Fibroblast of mammary gland (primary cell): ENCODE measurements at places on chromosomes 13 and 19.

DNA sequence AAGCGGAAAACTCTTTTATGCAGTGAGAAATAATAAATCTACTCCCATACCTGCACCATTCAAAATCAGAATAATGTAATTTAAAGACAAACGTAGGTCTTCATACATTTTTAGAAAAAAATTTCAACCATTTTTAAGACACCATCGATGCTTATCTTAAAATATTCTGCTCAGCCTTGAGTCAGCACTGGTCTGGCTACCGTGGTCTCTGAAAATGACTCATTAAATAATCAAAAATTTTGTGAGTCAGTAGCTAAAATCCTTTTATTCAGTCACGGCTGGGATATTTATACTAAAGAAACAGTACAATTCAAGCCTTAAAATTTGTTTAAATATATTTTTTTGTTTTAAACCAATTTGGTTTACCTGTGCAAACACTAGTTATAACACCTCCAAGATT lies 2862.8 kb upstream of the PCDH20 start:
- DNase-seq: peak; percentile 38

DNA sequence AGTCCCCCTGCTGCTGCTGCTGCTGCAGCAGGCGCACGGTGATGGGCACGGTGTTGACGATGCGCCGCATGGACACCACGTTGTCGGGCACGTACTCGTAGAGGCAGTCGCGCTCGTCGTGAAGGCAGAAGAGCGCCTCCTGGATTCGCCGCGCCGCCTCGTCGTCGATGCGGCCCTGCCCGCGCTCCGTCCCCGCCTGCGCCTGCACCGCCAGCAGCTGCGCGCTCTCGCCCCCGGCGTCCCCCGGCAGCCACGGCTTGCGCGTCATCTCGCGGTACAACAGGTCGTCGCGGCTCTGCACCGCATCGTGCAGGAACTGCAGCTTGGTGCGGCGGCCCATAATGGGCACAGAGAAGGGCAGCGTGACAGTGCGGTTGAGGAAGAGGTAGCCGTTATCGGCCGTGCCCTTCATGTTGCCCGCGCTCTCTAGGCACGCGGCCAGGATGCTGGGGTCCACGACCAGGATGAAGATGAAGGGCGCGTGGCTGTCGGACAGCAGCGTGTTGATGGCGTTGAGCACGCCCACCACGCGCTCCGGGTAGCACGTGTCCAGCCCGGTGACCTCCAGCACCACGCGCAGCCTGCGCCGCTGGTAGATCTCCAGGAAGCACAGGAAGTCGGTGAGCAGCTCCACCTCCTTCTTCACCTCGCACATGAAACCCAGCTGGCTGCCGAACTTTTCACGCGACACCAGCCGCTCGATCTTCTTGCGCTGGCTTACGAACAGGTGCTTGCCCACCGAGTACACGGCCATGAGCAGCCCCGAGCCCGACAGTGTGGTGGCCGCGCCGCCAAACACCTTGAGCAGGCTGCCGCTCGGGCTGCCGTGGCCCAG lies 8.1 kb downstream of the NKPD1 start:
- DNase-seq: peak; percentile 59

- DNase-seq: peak; percentile 2
These were observed 498.1 kb downstream of the KLF5 start for GRCh38 chr13:73556902-73557301.

- DNase-seq: peak; percentile 79
These were observed 330.8 kb downstream of the TBC1D4 start for GRCh38 chr13:75151081-75151643.

DNA sequence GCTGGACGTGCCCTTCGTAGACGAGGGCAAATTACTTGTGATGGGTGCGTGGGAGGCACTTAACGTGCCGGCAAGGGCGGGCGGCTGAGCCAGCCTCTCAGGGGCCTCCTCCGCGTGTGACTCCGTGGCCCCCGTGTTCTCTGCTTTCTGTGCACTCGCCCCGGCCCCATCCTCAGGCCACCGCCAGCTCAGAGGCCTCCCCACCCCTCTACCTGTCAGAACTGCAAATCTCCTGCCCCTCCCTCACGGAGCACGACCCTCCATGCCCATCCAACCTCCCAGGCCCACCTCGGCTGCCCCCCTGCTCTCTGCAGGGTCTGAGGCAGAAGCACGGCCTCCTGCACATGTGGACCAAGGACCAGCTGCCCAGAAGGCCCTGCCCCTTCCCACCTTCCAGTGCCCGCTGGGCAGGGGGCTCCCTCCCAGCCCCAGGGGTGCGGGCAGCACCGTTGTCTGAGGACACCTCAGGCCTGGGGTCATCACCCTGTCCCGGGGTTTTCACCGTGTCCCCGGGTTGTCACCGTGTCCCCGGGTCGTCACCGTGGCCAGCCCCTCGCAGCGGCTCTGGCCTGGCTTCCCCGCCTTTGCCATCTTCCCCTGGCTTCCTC lies 44.5 kb downstream of the TMEM255B start:
- no peak for DNase-seq

GRCh38 chr19:3851254-3852176 lies 17.3 kb downstream of the ZFR2 start:
- DNase-seq: peak; percentile 27

- no peak for DNase-seq
These were observed 133.9 kb upstream of the TMTC4 start for GRCh38 chr13:100808330-100809128.

GRCh38 chr13:26896986-26897668 lies 136.5 kb upstream of the GPR12 start:
- DNase-seq: no peak

- DNase-seq: no peak
These were observed 270.0 kb downstream of the NALCN start for GRCh38 chr13:101146101-101146898.

- no peak for DNase-seq
These were observed 13.9 kb downstream of the COL4A1 start for GRCh38 chr13:110293037-110293436.

GRCh38 chr19:53927739-53928138 lies 18.7 kb downstream of the CACNG7 start:
- peak; percentile 66 for DNase-seq

DNA sequence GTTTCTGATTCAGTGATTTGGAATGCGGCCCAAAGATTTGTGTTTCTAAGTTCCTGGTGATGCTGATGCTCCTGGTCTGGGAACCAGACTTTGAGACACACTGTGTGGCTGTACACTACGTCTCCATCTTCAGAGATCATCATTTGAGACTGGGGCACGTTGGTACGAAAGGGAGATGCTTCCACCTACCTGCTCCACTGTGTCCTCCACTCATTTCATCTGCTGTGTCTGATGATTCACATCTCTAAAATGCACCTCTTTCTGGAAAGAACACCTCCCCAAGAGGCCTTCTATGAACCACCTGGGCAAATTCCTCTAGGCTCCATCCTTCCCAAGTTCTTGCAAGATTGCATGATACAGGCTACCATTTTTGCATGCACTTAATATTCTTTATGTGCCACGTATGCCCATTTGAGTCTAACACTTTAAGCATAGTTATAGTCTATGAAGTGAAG lies 58.6 kb downstream of the ERCC5 start:
- DNase-seq: no peak

GRCh38 chr13:73985783-73986182 lies 148.4 kb downstream of the KLF12 start:
- DNase-seq: no peak

GRCh38 chr13:51849145-51850101 lies 4.4 kb upstream of the TMEM272 start:
- peak; percentile 18 for DNase-seq

GRCh38 chr19:4365341-4365740 lies 22.0 kb downstream of the MPND start:
- no peak for DNase-seq

DNA sequence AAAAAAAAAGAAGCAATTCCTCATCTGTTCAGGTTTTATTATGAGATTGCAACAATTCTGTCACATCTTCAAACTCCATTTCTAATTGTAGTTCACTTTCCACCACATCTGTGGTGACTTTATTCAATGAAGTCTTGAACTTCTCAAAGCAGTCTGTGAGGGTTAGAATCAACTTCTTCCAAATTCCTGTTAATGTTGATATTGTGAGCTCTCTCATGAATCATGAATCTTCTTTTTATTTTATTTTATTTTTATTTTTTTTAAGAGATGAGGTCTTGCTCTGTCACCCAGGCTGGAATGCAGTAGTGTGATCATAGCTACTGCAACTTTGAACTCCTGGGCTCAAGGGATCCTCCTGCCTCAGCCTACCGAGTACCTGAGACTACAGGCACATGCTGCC lies 19.6 kb downstream of the ARHGAP35 start:
- no peak for DNase-seq

DNA sequence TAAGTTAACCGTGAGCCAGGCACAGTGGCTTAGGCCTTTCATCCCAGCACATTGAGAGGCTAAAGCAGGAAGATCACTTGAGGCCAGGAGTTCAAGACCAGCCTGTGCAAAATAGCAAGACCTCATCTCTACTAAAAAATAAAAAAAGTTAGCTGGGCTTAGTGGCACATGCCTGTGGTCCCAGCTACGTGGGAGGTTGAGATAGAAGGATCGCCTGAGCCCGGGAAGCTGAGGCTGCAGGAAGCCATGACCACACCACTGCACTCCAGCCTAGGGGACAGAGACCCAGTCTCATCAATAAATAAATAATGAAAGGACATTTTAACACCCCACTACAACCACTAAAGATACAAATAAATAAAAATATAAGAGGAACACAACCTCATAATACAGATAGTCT lies 21.6 kb downstream of the LSM14A start:
- no peak for DNase-seq
